ENCODE measurements at places on chromosomes 16 and 17. TPM values are rescaled to one million over a fixed set of nuclear protein-coding genes. Genes with fewer than 3 reads are reported as not detected.
A peak's percentile ranks its signal among the peaks of the same experiment; 100 is the strongest.

The KCNJ16 gene
- total RNA-seq = 1.3 TPM

The SLC52A1 gene
- total RNA-seq = 0.98 TPM

The GCGR gene
- not detected for total RNA-seq

The KNOP1 gene
- 12.3 TPM for total RNA-seq

The GPR179 gene
- total RNA-seq = under 0.01 TPM

The PYDC1 gene
- total RNA-seq = not detected

The ATAD5 gene
- total RNA-seq = 1.6 TPM

The CCDC200 gene
- not detected for total RNA-seq

DNA sequence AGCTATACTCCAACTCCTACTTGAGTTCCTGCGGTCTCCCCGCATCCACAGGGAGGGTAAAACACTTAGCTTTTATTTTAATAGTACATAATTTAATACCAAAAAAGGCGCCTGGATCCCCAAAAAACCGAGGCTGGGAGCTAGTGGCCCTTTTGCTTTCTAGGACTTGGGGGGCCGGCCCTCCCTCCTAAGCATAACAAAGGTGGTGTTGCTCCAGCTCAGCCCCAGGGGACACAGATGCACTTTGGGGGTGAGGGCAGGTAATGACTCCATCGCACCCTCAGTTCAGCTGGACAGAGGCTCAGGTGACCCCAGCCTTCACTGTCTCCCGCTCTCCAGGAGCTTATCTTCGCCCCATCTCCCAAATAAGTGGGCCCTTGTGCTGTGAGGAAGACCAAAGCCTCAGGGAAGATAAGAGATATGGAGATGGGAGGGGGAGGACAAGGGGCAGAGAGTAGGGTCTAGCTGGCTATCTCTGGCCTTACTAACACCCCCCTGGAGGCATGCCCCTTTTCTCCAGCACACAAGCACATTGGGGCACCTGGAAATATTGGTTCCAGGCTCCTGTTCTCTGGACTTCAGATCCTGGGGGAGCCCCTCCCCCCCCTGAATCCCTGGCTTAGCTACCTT is 2.8 kb upstream of the NHERF1 start:
- no peak overlapping the region for H3K27ac ChIP-seq
- H3K27me3 ChIP-seq = no peaks in the 10 kb centered on the region
- H3K4me1 ChIP-seq = no peaks in the 10 kb centered on the region

GRCh38 chr16:31061126-31061812 is 12.8 kb downstream of the ZNF668 start:
- H3K4me1 ChIP-seq = no peaks in the 10 kb centered on the region
- no peak for DNase-seq
- no peak overlapping the region for H3K27ac ChIP-seq
- H3K36me3 ChIP-seq = no peaks in the 10 kb centered on the region
- H3K4me3 ChIP-seq = no peak overlapping the region

- peak within 1 kb of the TSS; percentile 98 for H3K27ac ChIP-seq
- H3K4me3 ChIP-seq = peak within 1 kb of the TSS; percentile 79
- peaks cover 9% of the 10 kb centered on the region for H3K4me1 ChIP-seq
- no peaks in the 10 kb centered on the region for H3K27me3 ChIP-seq
Measured at GRCh38 chr17:63445954-63446752, at the start of gene CYB561. Gene CYB561 (minus strand): TSS chr17:63446306. CDS start chr17:63437547, 8,759 bp downstream.

DNA sequence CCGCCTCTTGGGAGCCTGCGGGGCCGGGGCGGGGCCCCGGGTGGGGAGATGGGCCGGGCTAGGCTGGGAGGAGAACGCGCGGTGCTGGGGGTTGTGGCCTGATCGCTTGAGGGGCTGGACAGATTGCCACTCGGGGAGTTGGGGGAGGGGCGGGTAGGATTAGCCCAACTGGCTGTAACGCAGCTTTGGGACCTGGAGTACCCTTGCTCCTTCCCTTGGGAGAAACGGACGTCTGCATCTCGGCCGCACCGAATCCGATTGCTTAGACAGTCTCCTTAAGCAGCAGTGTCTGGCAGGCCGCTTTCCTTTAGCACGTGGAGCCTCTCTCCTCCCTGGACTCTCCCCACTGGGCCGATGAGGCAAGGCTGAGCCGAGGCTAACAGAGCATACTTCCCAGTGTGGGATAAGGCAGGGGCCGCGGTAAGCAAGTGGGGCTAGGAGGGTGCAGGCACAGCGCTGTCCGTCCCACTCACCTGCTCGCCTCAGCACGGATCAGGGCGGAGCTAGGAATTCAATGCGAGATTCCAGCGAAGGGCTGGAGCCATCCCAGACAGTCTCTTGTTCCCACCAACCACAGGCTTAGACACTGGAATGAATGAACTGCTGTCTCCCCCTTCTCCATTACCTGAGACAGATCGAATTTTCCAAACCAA is 540 bp upstream of the ACLY start:
- peaks cover 18% of the 10 kb centered on the region for H3K4me1 ChIP-seq
- peak overlapping the region; percentile 97 for H3K4me3 ChIP-seq
- peak; percentile 59 for DNase-seq
- H3K27ac ChIP-seq = peak overlapping the region; percentile 89
- no peaks in the 10 kb centered on the region for H3K36me3 ChIP-seq

GRCh38 chr16:1678500-1679098 is 520 bp downstream of the JPT2 start:
- H3K4me3 ChIP-seq = peak overlapping the region; percentile 89
- H3K27me3 ChIP-seq = no peaks in the 10 kb centered on the region
- no peaks in the 10 kb centered on the region for H3K4me1 ChIP-seq

DNA sequence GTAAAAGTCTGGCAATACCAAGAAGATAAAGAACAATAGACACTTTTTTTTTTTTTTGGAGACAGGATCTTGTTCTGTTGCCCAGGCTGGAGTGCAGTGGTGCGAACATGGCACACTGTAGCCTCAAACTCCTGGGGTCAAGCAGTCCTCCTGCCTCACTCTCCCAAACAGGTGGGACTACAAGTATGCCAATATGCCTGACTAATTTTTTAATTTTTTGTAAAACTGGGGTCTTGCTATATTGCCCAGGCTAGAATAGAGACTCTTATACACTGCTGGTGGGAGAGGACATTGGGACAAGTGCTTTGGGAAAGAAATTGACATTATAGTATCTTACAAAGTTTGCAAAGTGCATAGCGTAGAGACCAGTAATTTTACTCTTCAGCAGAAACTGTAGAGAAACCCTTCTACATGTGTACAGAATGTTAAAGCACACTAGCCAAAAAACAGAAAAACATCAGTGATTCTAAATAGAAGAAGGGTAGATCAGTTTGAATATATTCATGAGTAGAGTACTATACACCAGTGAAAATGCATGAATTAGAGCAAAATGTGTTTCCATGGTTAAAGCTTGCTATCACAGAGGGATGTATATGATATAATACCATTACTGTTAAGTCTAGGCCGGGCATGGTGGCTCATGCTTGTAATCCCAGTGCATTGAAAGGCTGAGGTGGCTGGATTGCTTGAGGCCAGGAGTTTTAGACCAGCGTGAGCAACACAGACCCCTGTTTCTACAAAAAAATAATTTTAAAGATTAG is 7.0 kb upstream of the EFNB3 start:
- DNase-seq = no peak
- no peak overlapping the region for H3K4me3 ChIP-seq
- no peak overlapping the region for H3K27ac ChIP-seq
- no peaks in the 10 kb centered on the region for H3K27me3 ChIP-seq
- H3K36me3 ChIP-seq = no peaks in the 10 kb centered on the region
- H3K4me1 ChIP-seq = no peaks in the 10 kb centered on the region

DNA sequence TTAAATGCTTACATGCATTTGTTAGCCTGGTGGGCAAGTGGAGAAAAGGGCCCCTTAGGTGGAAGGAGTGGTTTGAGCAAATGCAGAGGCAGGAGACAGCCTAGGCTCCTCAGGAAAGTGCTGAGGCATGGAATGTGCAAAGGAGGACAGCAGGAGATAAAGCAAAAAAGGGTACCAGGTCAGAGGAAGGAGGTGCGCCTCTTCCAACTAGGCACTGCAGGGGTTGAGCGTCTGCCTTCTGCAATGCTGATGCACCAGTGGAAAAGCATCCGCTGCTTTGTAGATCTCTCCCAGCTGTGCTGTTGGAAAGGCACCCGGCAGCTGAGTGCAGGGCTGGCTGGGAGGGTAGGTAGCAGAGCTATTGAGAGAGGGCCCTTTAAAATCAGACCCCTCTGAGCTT is 287.0 kb upstream of the XYLT1 start:
- no peak overlapping the region for H3K27ac ChIP-seq
- no peak for DNase-seq
- no peaks in the 10 kb centered on the region for H3K27me3 ChIP-seq
- H3K36me3 ChIP-seq = no peaks in the 10 kb centered on the region

- H3K4me3 ChIP-seq = no peak overlapping the region
- H3K27ac ChIP-seq = no peak overlapping the region
- no peaks in the 10 kb centered on the region for H3K4me1 ChIP-seq
Measured at GRCh38 chr17:34756637-34757021, 177.2 kb downstream of the TMEM132E start.

GRCh38 chr16:55588799-55589198 is 22.3 kb downstream of the CAPNS2 start:
- no peak for DNase-seq
- no peaks in the 10 kb centered on the region for H3K4me1 ChIP-seq
- no peak overlapping the region for H3K4me3 ChIP-seq
- no peaks in the 10 kb centered on the region for H3K27me3 ChIP-seq

DNA sequence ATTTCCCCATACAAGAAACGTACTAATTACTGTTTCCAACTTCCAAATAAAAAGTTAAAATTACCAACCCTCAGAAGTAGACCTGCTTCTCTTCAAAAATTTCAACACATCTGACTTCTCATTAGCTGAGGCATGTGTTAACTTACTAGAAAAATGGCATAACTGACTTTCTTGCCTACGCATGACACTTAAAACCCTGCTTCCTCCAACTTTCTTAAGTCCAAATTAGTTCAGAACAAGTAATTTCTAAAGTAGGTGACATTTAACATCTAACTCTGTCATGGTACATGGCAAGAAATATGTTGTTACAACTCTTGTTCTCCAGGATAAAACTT is 6.7 kb downstream of the USP7 start:
- H3K4me3 ChIP-seq = no peak overlapping the region
- H3K27ac ChIP-seq = no peak overlapping the region
- no peaks in the 10 kb centered on the region for H3K27me3 ChIP-seq
- no peaks in the 10 kb centered on the region for H3K36me3 ChIP-seq
- DNase-seq = no peak

- H3K4me1 ChIP-seq = no peaks in the 10 kb centered on the region
- no peak for DNase-seq
- no peak overlapping the region for H3K27ac ChIP-seq
- H3K36me3 ChIP-seq = no peaks in the 10 kb centered on the region
- H3K27me3 ChIP-seq = no peaks in the 10 kb centered on the region
Measured at GRCh38 chr17:82817947-82818346, 21.9 kb downstream of the ZNF750 start.

DNA sequence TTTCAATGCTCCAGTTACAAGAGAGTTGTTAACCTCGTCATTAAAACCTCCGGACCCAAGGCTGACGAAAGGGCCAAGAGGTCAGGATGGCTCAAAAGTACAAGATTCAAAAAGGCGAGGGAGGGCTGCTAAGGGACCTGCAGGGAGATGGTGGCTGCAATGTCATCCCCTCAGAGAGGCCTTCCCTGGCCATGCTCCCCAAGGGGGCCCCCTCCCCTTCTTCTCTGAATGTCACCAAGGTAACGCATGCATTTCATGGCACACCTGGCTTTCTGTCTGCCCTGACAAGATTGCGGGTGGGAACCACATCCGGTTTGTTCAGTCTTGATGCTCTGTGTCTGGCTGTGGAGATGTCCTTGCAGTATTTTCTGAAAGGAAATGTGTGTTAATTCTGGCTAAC is 89.9 kb downstream of the C16orf78 start:
- H3K27me3 ChIP-seq = peaks cover 12% of the 10 kb centered on the region
- no peaks in the 10 kb centered on the region for H3K4me1 ChIP-seq
- DNase-seq = no peak
- no peaks in the 10 kb centered on the region for H3K36me3 ChIP-seq
- no peak overlapping the region for H3K27ac ChIP-seq

- no peaks in the 10 kb centered on the region for H3K36me3 ChIP-seq
- no peaks in the 10 kb centered on the region for H3K27me3 ChIP-seq
- no peak overlapping the region for H3K4me3 ChIP-seq
Measured at GRCh38 chr17:19249681-19250080, 12.5 kb downstream of the EPN2 start.

DNA sequence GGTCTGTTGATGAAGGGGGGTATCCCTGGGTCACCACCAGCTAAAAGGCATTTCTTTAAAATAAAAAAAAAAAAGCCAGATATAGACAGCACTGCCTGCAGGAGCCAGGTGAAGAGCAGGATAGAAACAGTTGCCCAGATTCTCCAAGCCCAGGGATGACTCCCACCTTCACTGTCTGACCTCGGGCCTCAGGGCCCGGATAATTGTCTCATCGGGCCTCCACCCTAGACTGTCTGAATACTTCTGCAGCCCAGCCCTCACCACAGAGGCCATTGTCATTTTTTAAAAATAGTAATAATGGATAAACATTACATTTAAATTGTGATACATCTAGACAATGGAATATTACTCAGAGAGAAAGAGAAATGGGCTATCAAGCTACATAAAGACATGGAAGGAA is 92.8 kb upstream of the TNRC6C start:
- H3K27ac ChIP-seq = peak overlapping the region; percentile 66
- DNase-seq = no peak
- no peaks in the 10 kb centered on the region for H3K4me1 ChIP-seq
- no peak overlapping the region for H3K4me3 ChIP-seq
- no peaks in the 10 kb centered on the region for H3K36me3 ChIP-seq

DNA sequence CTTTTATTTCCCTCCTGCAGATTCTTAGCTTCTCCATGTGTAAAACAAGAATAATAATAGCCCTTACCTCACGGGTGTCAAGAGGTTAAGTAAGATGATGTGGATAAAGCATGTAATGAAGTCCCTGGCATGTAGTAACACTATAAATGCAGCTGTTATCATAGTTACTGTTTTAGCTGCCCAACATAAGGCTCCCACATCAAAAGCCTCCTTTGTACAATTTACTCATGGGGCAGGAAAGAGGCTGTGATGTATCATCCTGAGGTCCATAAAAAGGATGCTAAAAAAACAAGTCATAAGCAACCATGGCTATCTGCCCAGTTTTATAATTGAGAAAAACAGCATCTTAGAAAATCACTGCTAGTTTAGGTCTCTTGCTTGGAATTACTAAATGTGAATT is 339.7 kb downstream of the CA10 start:
- H3K4me3 ChIP-seq = no peak overlapping the region
- no peaks in the 10 kb centered on the region for H3K36me3 ChIP-seq
- no peaks in the 10 kb centered on the region for H3K27me3 ChIP-seq
- no peak for DNase-seq
- H3K27ac ChIP-seq = no peak overlapping the region
- no peaks in the 10 kb centered on the region for H3K4me1 ChIP-seq
